Stimulated activated CD4-positive, alpha-beta T cell treated with anti-CD3 and anti-CD28 coated beads, Interleukin-2, amount 100 ng/mL, for 48 hours (primary cell): ENCODE measurements at places on chromosomes 1 and 21.

- no peak for DNase-seq
Measured at GRCh38 chr1:111884772-111885443, 104.6 kb downstream of the KCND3 start.

- DNase-seq, result no peak
Measured at GRCh38 chr1:43258370-43258769, 11.4 kb upstream of the TMEM125 start.

- no peak for DNase-seq
Measured at GRCh38 chr1:70895531-70895930, 152.1 kb downstream of the PTGER3 start.

- no peak for DNase-seq
Measured at GRCh38 chr1:8257621-8258020, 60.3 kb upstream of the SLC45A1 start.

- no peak for DNase-seq
Measured at GRCh38 chr1:157596384-157596783, 1.5 kb downstream of the FCRL4 start.

DNA sequence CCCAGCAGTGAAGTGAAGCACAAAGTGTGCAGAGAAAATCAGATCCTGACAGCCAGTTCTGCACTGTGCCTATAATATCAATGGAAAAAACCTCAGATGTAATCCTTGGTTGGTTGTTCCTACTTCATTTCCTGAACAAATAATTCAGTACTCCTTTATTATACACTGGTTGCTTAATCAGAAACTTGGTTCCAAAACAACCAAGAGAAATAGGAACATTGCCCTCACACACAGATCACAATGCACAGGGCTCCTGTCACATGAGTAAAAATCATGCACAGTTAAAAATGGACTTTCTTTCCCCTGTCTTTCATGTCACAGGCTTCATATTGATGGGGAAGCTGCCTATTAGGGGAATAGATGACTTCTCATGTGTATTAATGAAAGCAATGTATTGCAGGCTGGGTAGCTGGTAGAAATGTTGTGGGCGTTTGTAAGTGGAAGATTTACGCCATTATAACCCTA, 9.7 kb downstream of the DNASE2B start:
- DNase-seq, result no peak
